Stimulated activated CD8-positive, alpha-beta memory T cell treated with anti-CD3 and anti-CD28 coated beads, Interleukin-7, amount 100 ng/mL, for 24 hours (primary cell): ENCODE measurements at places on chromosomes 6 and 20.

DNA sequence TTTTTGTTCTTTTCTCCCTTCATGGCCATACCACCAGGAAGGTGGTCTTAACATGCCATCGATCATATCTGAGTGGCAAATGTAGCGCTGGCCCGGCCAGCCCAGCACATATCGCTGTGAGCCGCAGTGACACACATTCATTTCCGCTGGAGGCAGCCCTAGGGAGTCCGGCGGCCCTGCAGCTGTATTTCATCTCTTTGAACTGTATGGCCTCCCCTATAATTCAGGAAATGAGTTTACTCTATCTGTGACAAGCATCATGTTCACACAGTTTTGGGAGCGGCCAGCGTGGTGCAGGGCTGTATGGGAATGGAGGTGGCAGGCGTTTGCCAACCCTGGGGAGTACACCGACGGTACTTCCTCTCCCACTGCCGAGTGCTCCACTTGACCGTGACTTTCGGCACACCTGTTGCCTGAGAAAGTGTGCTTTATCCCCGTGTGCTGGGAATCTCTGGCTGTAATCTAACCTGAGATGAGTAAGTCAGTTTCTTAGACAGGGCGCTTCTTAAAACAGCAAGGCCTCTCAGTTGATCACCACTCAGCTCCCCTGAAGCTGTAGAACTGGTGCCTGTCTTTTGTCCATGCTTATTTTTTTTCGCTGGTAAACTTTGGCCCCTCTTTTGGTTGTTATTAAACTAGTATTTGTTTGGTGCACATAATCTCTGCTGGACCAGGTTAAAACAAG lies 257.1 kb upstream of the TAB2 start:
- DNase-seq, result no peak

- no peak for DNase-seq
These were observed 278.2 kb downstream of the NRN1 start for GRCh38 chr6:5728351-5729079.

DNA sequence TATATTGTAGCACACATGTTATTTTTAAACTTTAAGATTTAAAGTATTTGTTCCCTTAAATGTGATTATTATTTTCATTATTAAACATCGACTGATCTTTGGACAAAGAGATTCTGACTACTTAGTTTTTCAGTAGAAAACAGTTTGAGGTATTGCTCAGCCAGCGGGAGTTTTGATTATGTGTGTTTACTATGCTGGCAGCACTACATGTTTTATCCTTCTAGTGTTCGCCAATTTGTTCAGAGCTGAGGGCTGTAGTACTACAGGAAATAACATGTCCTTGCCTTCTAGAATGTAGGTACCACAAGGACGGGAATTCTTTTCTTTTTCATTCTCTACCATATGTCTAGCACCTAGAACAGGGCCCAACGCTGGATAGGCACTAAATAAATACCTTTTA lies 11.1 kb upstream of the LCA5 start:
- DNase-seq, result no peak

- DNase-seq, result no peak
These were observed 129.2 kb downstream of the PDSS2 start for GRCh38 chr6:107330168-107330567.

DNA sequence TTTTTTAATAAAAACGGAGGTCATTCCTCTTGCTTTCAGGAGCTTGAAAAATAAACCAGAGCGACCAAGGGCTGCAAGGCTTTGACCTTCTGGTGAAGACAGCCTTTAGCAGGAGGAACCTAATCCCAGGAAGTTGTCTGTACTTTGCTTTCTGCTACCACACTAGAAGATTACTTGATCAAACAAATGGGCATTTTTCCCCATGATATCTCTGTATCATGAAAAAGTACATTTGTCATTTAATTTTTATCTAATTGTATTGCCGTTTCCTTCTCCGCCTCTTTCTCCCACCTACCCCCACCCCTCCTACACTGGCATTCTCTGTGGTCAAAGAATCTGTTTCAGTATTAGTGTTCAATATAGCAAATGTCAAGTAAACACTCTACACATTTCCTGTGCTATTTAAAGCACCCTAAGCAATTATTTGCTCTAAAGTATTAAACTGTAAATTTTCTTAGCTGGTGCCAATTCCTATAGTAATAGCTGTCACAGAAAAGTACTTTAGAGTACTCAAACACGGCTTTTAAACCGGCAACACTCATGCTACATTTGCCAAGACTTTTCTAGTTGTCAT lies 29.7 kb downstream of the ATXN1 start:
- no peak for DNase-seq

DNA sequence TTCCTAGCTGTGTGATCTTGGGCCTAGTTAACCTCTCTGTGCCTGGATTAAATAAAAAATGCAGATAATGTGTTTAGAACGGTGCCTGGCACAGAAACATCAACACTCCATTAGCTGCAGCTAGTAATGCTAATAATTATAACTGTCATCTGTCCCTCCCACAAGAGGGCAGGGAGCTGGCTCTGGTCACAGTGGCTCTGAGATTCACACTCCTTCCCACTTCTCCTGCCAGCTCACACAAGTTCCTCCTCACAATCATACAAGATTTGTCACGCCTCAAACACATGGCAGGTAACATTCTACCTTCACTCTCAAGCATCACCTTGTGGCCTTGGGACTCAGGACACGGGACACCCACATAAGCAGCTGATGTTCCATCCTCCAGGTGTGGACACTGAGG lies 2.4 kb downstream of the ADA start:
- no peak for DNase-seq

DNA sequence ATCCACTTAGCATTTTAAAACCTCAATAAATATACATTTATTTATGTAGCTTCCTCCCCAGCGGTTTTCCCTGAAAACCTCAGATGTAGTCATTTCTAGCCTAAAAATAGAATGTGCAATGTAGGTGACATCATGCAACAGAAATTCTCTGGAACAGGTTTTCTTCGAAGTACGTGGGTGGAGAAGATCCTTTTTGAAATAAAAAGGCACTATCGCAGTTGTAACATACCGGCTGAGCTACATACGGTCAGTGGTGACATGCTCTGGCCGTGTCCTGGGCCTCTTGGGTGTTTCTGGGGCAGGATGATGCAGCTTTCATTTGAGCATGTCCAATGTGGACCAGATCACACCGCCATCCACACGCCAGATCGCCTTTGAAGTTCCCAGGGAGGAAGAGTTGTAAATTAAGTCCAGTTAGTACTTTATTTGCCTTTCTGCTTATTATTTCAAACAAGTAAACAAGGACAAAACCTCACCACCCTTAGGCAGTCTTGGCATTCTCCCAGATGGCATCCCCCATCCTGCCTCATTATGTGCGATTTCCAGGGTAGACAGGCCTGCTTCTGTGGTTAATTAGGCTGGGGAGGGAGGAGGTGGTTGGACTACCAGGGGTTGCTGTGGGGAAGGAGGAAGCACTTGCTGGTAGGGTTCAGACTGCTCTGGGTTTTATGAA lies 109.5 kb upstream of the CLDN20 start:
- no peak for DNase-seq

GRCh38 chr20:23586735-23587525 lies 18.6 kb upstream of the CST9L start:
- no peak for DNase-seq

DNA sequence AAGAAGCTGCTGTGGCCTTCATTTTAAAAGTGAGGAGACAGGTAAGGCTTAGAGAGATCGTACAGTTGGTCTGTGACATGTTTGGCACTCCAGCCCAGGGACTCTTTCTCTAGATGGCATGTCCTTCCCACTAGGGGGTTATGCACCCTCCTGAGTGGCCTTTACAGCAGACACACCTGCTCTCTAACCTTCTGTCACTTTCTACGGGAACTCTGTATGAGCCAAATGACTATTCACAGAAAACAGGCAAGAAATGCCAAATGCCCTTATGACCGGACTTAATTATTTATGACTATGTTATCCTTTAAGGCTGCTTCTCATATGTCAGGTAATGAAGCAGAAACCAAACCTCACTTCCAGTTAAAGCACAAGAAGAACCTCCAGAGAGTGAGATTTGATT lies 91.2 kb downstream of the MAP3K5 start:
- no peak for DNase-seq

GRCh38 chr6:131172222-131172621 lies 37.0 kb downstream of the AKAP7 start:
- DNase-seq, result no peak

DNA sequence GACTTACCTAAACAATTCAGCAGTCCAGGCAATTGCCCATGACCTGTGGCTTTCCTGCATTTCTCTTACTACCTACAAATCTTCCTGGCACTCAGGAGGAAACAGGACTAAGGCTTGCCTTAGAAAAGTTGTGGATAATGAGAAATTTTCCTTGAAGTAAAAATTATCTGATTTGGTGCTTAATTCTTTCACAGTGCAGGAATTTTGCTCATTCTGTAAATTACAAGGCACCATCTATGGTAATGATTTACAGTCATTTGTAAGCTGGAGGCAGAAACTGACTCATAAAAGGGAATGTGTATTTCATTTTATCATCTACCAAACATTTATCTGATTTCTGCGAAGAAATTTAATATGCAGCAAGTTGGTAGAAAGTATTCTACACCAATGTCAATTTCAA lies 211.5 kb upstream of the FKBP1C start:
- DNase-seq, result no peak

DNA sequence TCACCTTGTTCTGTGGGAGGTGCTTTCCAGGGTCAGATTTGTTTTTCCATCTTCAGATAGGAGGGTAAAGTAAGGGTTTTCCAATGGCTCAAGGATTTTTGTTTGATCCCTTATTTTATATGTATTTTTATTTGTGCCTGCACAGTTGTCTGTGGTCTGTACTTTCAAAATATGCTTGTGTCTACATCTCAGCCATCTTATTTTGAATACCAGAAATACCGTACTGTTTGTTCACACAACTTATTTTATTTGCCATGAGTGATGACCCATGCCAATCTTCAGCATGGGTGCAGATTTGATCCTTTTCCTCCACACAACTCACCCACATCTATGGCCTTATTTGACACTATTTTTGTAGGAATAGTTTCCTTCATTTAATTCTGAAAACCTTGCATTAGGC lies 72.2 kb upstream of the PTCHD4 start:
- no peak for DNase-seq

DNA sequence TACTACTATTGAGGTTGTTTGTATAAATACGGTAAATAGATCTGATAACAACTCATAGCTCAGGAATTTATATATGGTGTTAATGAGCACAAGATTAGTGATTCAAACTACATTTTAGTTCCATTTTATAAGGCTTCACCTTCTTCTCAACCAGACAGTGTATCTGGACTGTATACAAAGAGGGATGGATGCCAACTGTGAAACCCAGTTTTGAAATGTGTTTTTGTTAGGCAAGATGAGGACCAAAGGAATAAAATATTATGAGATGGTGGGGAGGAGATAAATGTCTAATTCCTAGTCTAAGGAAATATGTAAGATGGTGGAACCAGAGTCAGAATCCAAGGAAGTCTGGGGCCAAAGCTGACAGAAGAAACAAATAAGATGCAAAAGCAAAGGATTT lies 329.0 kb downstream of the GRIK2 start:
- DNase-seq, result no peak

DNA sequence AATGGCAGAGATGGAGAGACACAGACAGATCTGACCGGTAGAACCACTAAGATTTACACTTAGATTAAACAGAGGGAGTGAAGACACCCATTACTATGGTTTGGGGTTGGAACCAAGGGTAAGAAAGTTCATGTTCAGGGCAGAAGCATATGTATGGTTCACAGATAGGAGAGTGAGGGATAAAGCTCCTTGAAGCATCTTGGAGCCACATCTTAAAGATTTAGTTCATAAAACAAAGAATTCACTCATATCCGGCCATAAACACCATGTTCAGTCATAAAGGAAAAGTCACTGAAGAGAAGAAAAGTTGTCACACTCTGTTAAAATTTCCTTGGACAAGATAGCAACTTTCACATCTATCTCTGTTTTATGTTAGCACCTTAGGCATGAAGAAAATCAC lies 18.0 kb downstream of the STX7 start:
- no peak for DNase-seq

GRCh38 chr6:141216726-141217125 lies 916.0 kb upstream of the GJE1 start:
- no peak for DNase-seq

DNA sequence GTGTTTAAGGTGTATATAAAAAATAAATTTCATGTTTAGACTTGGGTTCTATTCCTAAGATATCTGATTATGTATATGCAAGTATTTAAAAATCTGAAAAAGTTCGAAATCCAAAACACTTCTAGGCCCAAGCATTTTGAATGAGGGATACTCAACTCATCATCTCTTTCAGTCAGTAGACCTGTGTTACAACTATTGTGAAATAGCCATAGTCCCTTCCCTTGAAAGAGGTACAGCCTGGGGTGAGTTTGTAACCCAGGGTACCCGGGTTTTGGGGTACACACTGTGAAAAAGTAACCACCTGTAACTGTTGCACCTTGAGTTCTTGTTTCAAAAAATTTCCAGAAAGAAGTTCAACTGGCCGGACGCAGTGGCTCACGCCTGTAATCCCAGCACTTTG lies 76.6 kb upstream of the DOK5 start:
- DNase-seq, result no peak

GRCh38 chr6:42550277-42550676 lies 13.6 kb upstream of the UBR2 start:
- no peak for DNase-seq

GRCh38 chr6:18154507-18155149 lies at the start of gene TPMT:
TSS of gene TPMT (minus strand) at chr6:18155077. CDS start at chr6:18149127, 5,950 bp downstream.
- no peak for DNase-seq

DNA sequence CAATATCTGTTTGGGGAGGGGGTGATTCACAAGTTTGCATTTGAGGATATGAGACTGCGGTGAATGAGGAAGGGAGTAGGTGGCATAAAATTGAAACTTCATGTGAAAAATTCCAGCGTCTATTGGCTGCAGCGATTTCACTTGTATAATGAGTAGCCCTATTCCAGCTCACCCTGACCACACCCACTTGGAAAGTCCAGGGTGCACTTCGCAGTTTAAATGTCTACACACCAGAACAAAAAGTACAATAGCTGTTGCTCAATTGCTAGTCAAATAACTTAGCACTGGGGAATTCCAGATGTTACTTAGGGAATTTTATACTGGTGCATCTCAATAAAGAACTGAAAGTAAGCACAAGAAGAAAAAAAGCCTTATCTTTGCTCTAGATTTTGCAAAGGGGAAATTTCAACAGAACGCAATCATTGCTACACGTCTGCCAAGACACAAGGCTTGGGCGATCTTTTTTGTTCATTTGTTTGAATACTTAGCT lies 6.3 kb downstream of the TNFAIP3 start:
- DNase-seq, result peak; percentile 62
